ENCODE measurements at places on chromosomes 5 and 9.

DNA sequence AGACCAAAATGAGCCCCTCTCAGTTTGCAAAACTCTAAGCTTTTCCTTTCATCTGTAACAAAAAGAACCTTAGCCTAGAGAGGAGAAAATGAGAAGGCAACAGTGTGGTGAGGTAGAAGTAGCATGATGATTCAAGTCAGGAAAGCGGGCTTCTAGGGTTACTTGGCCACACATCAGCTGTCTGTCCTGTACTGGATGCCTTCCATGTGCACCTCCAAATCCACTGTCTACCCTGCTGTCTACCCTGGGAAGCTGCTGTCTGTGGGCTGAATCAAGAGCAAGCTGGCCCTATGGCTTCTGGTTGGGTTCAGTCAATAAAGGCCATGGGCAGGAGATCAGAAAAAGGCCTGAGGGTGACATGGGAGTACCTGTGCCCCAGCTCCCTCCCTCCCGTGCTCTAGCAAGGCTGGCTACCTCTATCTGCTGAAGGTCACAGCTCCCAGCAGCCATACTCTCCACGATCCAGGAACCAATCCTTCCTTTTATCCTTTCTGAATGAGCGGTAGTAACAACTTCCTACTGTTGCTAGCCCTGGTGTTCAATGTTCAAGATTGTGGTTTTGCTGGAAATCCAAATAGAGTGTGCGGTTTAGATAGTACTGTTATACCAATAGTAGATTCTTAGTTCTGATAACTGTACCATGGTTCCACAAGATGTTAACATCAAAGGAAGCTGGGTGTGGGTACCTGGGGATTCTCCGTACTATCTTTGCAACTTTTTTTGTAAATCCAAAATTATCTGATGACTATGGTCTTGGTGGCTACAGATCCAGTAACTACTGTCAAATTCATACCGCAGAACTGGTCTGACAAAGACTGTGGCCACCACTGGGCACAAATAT, 191.0 kb downstream of the ESM1 start:
- peak; percentile 4 for DNase-seq

- DNase-seq: peak; percentile 49
Measured at GRCh38 chr5:176548967-176549444, at the start of gene CDHR2. Gene CDHR2 (plus strand): TSS chr5:176549342. CDS start chr5:176565353, 16,011 bp downstream.

DNA sequence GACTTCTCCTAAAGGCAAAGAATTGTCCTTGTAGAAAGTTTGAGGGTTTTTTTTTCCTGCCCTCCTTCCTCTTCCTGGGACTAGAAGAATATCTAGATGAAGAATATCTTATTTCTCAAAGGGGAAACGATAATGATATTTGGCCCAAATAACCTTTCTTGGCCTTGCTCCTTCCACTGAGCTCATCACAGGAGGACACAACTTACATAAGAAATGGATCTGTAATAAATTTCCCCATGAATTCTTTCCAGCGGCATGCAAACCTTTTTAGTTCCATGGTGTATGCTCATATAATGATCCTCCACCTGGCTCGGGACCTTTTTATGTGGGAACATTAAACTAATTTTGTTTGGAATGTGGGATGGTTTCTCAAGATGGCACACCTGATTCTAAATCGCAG, 304.4 kb downstream of the DMRT2 start:
- no peak for DNase-seq

DNA sequence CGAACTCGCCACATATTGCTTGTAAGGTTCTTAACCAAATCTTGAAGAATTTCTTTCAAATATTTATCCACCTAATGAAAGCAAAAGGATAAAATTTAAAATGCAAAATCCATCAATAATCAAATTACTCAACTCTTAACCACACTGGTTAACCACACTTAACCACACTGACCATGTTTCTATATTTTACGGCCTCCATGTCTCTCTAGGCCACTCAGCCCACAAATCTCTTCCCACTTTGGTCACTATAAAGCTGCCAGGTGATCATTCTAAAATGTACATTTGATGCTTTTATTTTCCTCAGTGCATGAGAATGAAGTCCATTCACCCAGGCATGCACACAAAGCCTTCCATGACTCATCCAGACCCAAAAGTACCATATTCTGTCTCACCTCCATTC, 56.4 kb upstream of the OR2K2 start:
- DNase-seq: no peak

GRCh38 chr9:136199391-136200288, 5.3 kb downstream of the LHX3 start:
- no peak for DNase-seq

- no peak for DNase-seq
Measured at GRCh38 chr9:127536499-127536898, 75.6 kb upstream of the STXBP1 start.

DNA sequence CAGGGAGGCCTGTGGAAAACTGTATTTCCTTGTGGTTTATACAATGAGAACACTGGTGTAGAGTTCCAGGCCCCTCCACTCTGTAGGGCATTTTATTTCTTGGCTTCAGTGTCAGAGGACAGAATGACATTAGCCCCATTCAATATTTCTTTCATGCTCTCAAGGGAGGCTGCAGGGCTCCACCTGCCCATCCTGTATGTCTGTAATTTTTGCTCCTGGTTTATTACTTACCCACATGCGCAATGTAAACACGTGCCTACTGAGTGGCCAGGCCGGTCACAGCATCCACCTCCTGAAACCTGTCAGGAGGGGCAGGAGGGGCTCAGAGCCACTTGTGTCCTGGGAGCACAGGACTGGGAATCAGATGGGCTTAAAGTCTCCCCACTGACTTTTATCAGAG, 82.4 kb downstream of the GADD45G start:
- DNase-seq: no peak

DNA sequence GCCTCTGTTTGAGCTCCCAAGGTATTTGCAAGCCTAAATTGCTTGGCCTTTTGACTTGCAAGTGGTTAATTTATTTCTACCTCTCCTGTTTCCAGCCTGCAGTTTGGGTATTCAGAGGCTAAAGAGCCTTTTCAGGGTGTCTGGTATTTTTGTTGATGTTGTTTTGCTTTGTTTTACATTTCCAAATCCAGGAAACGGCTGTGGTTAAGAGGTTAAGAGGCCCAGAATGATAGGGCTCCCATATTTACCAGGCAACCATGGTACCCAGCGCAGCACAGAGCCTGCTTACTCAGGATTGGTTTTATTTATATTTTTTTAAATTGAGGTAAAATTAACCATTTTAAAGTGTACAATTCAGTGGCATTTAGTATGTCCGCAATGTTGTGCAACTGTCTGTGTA, 92.1 kb downstream of the PDZD2 start:
- DNase-seq: no peak

DNA sequence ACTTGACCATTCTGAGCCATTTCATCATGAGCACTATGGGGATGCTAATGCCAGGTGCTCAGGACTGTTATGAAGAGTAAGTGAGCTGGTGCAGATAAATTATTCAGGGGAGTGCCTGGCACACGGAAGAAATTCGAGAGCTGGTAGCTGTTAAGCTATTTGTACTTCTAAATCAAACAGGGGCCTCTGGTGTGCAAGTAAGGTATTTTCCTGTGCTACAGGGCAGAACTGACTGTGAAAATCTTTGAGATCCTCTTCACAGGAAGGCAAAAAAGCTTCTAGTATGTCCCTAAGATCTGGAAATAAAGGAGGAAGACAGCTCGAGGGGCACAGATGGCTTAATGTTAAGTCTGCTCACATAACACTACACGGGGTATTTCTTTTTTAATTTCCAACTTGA, 106.3 kb upstream of the SPOCK1 start:
- no peak for DNase-seq

- no peak for DNase-seq
Measured at GRCh38 chr5:177523711-177524538, 7.2 kb upstream of the DDX41 start.

DNA sequence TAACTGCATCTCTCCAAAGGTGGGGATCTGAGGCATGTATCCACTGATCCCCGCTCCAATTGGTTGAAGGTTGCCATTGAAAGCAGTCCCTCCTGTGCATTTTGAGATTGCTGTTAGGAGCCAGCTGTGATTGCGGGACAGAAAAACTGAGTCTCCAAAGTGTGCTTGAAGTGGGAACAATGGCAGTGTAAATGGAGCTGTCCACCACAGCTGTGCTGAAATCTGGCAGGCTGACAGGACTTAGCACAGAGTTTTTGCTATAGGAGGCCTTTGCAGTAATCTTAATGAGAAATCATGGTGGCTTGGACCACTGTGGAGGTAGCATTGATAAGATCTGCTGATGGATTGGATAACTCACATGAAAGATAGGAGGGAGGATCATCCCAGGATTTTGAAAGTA, 3.3 kb downstream of the RNF20 start:
- no peak for DNase-seq

DNA sequence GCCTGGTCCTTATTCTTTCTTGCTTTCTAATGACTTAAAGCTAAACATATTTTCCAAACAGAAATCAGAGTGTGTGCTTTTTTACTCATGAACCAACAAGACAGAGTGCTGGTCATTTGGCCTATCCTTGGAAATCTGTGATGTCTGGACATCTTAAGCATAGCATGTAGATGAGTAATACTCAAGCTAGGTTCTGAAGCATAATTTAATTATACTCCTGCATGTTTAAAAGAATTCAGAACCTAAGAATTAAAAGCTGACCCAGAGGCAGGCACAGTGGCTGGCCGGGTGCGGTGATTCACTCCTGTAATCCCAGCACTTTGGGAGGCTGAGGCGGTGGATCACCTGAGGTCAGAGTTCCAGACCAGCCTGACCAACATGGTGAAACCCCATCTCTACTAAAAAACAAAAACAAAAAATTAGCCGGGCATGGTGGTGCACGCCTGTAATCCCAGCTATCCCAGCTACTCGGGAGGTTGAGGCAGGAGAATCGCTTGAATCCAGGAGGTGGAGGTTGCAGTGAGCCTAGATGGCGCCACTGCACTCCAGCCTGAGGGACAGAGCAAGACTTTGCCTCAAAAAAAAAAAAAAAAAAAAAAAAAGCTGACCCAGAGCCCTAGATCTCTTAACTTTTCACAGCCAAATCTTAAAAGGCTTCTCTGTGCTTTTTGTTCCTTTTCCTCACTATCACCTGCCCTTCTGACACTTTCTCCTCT, 16.2 kb upstream of the TJP2 start:
- DNase-seq: no peak

DNA sequence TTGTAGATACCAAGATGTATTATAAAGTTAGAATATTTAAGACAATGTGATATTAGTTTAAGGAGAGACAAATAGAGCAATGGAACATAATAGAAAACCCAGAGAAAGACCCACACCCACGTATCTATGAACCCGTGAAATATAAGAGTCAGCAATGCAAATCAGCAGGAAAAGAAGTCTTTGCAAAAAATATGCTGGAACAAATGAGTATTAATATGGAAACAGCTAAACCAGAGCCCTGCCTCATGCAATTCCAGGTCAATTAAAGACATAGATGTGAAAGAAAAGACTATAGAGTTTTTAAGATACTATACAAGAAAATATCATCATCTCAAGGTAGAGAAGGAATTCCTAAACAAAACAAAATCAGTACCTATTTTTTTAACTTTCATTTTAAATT, 23.1 kb upstream of the IL3 start:
- no peak for DNase-seq

DNA sequence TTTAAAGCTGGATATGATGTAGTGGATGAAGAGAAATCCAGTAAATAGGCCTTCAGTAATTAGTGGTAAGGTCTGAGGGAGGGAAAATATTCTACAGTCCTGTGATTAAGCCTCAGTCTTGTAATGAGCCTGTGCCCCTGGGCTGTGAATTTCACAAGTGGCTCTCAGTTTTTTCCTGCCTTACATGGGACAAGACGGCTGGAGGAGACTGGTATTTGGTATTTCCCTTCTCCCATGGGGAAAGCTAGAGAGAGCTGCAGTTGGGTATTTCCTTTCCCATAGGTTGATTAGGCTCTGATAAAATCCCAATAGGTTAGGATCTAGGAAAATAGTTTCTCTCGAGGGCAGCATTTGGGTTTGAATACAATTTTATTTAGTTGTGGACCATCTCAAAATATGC, 62.2 kb upstream of the GNA14 start:
- DNase-seq: no peak

GRCh38 chr9:69453746-69454145, 128.7 kb downstream of the ENTREP1 start:
- DNase-seq: no peak

DNA sequence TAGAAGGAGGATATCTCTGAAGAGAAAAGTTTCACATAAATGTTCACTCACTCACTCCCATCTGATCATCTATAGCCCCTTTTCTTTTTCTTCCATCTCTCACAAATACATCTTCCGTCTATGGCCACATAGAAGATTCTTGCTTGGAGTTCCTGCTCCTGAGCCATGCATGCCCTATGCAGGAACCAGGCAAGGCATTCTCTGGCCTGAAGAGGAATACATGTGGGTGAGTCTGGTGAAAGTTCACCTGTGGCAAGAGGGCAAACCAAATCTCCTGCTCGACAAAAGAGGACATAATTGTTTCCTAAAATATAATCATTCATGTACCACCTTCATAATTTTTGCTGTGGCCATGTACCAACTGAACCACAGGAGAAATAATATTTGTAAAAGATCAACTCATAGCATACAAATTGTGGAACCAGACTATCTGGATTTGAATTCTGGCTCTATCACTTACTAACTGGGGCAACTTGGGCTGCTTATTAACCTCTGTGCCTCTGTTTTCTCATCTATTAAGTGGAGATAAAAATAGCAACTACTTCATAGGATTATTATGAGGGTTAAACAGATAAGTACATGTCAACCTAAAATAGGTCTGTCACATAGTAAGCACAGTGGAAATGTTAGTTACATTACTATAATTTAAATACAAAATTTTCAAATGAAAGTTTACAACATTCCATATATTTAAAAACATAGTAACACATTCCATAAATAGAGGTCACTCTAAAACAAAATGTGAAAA, 121.2 kb upstream of the NFIB start:
- no peak for DNase-seq

DNA sequence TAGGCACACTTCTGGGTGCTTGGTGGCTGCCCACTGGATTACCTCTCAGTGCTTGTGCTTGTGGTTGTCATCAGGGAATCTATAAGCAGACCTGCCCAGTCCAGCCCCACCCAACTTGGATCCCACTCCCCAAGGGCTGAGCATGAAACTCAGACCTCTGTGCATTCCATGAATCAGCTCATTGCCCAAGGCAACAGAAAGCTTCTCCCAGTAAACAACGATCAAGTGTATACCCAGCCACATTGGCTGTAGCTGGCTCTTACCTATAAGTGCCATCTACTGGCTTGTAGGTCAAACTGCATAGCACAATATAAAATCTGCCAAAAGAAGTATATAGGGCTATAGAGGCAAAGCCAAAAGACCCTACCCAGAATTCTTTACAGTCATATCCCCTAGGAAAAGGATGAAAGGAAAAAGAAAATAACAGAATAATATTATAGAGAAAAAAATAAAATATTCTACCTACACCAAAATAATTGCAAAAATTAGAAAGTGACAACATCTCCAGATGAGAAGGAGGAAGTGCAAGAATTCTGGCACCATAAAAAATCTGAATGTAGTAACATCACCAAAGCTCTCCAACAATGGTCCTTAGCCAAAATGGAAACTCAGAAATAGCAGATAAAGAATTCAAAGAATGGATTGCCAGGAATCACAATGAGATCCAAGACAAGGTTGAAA, 321.0 kb upstream of the TRPC7 start:
- no peak for DNase-seq

- no peak for DNase-seq
Measured at GRCh38 chr9:97528529-97529230, 27.2 kb downstream of the TMOD1 start.

All from stimulated activated effector memory CD8-positive, alpha-beta T cell treated with anti-CD3 and anti-CD28 coated beads, Interleukin-12 subunit alpha, Interleukin-12 subunit beta, amount 100 ng/mL, for 72 hours (primary cell).